ENCODE measurements at places on chromosomes 6 and 20.
A peak's percentile ranks its signal among the peaks of the same experiment; 100 is the strongest.

DNA sequence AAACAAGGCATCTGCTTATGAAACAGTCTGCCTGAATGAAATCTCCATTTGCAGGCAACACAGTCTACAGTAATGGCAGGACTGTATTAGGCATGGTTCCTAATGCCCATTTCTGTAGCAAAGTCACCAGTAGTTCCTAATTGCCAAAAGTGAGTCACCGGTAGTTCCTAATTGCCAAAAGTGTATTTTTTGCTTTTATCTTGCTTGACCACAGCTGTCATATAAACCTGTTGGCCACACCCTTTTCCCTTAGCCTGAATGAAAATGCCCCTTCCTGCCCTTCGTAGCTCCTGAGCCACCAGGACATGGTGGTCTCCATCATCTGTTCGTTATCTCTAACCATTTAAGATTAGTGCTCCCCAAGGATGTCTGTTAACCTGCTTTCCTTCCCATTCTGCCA is 34.5 kb downstream of the MTHFD1L start:
- no peak for DNase-seq

DNA sequence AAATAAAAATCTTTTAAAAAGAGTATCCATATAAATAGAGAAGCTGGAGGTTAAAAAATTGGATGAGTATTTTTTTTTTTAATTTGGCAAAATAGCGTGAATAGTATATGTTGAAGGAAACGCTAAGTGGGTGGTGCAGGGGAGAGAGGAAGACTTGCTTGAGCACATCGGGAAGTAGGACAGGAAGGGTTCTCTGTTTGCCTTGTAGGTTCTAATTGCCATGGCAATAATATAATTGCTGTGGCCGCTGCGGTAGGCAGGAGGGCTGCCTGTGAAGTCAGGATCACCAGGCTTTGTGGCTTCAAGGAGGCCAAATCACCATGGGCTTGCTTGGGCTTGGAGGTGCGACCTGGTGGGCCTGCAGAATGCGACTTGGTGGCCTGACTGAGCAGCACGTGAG is 35.1 kb downstream of the IGF2R start:
- DNase-seq = no peak

GRCh38 chr6:159788753-159789376 is 537 bp downstream of the TCP1 start:
- DNase-seq = peak; percentile 4

- no peak for DNase-seq
Measured at GRCh38 chr20:24863356-24863755, 85.7 kb upstream of the CST7 start.

- DNase-seq = no peak
Measured at GRCh38 chr6:169058634-169059033, 195.0 kb downstream of the THBS2 start.

- DNase-seq = no peak
Measured at GRCh38 chr6:16670617-16671051, 90.6 kb downstream of the ATXN1 start.

- DNase-seq = no peak
Measured at GRCh38 chr6:100678027-100678426, 203.1 kb downstream of the ASCC3 start.

DNA sequence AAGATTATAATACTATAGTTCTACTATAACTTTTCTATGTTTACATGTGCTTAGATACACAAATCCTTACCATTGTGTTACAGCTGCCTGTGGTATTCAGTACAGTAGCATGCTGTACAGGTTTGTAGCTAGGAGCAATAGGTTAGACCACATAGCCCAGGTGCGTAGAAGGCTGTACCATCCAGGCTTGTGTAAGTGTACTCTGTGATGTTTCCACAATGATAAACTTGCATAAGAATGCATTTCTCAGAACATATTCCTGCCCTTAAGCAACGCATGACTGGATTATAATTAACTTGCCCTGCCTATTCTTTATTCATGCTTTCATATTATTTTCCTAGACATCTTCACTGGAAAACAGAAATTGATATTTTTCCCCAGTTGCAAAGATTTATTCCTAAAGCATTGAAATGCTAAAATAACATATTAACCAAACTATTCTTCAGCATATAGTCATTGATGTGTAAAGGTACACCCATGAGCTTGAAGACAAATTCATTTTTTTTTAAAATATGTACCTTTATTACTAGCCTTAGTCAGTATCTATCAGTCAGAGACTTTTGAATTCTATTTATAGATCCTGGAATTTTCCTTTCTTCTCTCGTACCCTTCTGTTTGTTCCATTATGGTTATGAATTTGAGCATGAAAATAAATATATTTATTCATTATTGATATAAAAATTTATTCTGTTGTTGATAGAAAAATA is 7.2 kb upstream of the CTAGE9 start:
- no peak for DNase-seq

GRCh38 chr6:12749531-12750379 is 33.2 kb downstream of the PHACTR1 start:
- no peak for DNase-seq

GRCh38 chr20:21388566-21388965 is 8.8 kb downstream of the NKX2-4 start:
- no peak for DNase-seq

- DNase-seq = no peak
Measured at GRCh38 chr6:7188492-7188891, 80.7 kb downstream of the RREB1 start.

DNA sequence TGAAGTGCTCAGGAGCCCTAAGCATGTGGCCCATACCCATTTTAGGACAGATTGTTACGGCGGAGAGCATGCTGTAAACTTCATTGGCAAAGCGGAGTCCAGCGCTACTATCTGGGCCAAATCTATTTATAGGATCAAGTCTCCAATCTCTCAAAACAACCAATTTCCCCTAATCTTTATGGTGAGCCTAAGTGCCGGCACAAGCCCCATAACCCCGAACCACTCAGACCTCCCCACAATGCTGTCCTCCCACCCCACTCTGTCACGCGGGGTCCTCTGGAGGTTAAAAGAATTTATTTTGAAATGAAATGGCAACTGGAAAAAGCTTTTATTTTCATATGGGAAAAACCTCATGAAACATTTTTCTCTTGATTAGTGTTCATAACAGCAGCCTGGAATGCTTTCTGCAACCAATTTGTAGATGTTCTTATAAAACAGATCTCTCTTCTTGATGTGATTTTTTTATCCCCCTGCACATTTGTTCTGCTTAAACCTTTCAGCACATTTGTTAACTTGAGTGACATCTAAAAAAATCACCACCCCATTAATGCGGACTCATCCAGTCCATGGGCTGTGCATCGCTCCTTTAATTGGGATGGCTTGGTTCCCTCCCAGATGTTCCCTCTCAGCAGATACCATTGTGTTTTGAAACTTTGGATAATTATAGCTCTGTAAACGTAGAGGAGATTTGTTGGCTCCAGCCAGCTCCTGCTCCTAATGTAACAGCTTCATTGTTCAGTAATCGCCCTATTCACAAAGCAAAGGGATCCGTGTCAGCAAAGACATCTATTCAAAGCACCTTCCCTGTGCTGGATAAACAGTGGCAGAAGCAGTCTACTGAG is 323.6 kb downstream of the CD83 start:
- no peak for DNase-seq

DNA sequence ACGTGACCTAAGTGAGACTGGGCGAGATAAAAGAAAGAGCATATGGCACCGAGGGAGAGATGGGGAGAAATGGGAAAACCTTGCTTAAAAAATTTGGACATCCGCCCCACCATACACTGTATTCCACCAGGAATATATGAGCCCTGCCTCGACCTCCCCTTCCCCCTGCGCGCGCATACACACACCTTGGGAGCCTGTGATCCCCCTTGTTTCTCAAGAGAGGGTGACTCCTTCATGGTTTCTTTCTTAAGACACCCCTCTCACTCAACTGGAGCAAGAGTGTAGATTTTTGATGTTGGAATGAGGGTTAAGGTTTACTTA is 480 bp downstream of the ABCF1 start:
- no peak for DNase-seq

DNA sequence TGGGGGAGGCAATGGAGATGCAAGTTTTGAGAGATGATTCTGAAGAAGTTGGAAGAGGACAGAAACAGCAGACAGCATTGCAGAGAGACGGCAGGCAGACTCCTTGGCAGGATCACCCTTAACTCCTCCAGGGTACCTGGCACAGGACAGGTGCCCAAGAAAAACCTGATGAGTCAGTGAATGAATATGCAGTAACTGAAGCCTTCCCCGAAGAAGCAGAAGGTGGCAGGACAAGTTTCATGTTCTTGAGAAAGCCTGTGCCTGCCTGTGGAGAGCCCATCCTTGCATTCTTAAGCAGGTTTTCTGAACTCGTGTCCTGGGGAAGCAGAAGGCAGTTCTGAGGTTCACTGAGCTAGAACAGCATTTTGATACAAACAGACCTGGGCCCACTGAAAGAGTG is 79.6 kb upstream of the SASH1 start:
- DNase-seq = no peak

DNA sequence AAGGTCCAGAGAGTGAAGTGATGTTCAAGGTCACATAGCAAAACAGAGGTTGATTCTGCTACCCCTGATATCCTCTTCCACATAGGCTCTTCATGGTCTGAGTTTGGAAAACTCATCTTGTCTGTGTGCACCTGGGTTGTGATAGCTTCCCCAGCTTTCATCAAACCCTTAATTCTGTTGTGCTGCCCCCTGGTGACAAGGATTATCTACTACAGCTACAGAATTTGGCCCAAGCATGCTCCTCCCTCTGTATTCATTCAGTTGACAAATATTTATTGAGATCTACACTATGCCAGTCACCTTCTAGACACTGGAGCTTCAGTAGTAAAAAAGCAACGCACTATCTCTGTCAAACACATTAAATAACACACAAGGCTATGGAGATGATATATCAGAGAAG is 50.4 kb downstream of the SMPDL3A start:
- DNase-seq = peak; percentile 25

All from activated CD4-positive, alpha-beta T cell treated with anti-CD3 and anti-CD28 coated beads, Interleukin-2, amount 50 U/mL, for 4 hours (primary cell).